ENCODE measurements at places on chromosomes 4 and X. TPM values are rescaled to one million over a fixed set of nuclear protein-coding genes. Genes with fewer than 3 reads are reported as not detected.

PNMA6A gene
- polyA plus RNA-seq, result 2.2 TPM

DNA sequence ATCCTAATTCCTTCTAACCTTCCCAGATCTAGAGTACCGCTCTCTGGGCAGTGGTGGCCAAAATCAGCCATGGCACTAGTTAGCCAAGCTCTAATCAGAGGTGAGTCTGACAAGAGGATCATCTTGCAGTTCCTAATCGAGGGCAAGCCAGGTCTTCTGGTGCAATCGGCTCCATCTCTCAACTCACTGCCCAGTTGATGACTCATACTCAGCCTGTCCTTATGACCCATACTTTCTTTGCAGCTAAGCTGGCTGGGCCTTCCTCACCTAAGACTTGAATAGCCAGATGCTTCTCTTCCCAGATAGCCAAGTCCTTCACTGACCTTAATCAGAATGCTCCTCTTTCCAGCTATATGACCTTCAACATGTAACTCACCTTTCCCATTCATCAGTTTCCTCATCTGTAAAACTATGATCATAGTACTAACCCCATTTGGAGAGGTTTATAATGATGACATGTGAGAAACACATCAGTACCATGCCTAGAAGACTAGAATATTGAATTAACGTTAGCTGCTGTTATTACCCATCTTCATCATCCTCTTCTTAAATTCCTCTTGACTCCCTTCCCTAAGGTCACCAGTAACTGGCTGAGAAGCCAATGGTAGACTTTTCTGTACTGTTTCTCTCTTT is 57.1 kb downstream of the RELL1 start:
- DNase-seq, result no peak

AFM gene
- not detected for polyA plus RNA-seq

CT47B1 gene
- polyA plus RNA-seq, result not detected

GRCh38 chr4:147823130-147823529 is 91.2 kb downstream of the ARHGAP10 start:
- no peak for DNase-seq

DNA sequence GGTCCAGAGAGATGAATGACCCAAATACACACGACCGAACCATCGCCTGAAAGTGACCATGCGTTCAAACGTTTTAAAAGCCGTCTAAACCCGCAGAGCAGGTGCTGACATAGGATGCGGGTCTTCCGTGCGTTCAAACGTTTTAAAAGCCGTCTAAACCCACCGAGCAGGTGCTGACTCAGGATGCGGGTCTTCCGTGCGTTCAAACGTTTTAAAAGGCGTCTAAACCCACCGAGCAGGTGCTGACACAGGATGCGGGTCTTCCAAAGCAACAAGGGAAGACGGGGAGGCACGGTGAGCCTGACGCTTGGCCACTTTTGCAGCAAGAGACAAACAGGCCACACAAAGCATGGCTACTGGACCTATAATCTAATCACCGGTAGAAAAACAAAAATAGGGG is 47.2 kb downstream of the GAK start:
- DNase-seq, result no peak

AFP gene
- 1.6 TPM for polyA plus RNA-seq

DNA sequence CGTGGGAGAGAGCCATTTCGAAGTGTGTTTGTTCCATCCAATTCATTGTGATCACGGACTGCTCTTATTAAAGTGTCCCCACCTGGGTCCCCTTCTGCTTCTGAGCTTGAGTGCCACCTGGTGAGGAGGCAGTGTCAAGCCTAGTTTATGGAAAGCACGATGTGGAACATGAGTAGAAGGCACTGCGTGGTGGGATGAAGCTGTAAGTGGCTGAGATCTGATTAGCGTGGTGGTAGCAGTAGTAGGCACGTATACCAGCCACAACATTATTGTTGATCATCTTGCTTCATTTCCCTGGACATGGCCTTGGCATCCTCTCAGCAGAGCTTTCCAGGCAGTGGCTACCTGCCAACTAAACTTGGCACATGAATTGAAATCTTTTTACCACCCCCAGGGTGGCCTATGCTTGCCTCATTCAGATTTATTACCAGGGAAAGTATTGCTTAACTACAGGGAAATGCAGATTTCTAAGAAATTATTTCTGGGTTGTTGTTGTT is 46.4 kb downstream of the GPAT3 start:
- no peak for DNase-seq

AWAT2 gene
- polyA plus RNA-seq, result not detected

DNA sequence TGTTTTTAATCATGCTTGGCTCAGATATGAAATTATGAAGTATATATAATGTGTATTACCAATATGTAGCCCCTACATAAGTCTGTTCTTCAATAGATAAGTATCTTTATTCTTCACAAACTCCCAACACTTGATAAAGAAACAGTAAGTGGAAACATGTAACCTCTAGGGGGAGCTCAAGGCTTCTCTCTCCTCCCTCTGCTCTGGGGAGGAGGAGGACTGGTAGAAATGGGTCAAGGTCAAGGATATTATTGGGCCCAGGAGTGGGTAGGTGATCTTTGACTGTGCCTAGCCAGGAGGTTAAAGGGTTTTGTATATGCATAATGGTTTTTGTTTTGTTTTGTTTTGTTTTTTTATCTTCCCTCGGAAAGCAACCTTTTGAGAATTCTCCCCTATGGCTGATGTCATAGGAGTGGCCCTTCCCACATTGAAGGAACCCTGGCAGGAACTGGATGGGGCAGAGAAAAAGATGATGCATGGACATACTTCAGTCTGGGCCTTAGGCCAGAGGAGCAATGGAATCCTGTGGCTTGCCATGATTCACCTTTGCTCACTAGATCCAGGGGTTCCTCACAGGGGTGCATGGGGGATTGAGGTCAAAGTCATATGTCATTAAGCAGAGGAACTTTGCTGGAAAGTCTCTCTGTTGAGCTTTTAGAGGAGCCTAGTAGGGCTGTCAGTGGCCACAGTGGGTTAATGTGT is 460.3 kb downstream of the MID1IP1 start:
- no peak for DNase-seq

LRAT gene
- 0.17 TPM for polyA plus RNA-seq

DNA sequence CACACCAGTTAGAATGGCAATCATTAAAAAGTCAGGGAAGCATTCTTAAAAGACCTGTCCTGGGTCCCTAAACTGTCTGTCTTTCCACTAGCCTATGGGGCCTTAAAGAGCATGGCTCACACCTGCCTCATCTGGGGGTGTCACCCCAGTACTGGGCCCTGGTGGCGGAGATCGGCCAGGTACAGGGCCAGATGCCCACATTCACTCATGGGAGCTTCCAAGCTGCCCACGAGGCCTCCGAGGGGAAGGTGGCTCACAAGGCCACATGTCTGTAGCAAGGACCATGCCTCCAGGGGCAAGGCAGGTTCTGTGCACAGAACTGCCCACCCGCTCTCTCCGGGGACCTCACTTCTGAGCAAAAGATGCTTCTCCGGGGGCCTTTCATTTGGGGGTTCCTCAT is 55.5 kb upstream of the AFAP1 start:
- no peak for DNase-seq

DNA sequence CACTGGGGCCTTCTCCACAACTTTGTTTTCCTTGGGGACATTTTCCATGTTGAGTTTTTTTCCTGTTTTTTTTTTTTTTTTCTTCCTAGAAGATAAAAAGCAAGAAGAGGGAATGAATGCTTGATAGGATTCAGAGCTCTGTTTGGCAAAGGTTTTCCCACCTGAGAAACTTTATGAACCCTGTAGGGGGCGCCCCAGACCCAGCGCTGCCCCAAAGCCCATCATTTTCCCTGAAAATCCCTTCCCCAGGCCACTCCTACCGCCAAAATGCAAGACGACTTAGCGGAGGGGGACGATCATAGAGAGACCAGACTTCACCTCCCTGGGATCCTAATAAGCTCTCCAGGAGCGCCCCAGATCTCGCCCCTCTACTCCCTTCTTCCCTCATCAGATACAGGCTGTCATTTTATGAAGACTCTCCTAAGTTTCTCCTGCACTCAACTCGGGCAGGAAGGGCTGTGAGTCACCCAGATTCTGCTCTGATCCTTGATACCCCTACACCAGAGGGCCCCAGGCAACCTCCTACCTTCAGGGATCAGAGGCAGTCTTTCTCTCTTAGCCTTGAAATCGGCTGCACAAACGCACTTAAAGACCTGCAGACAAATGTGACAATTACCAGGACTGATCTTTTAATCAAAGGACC is 1.4 kb downstream of the BEX5 start:
- DNase-seq, result no peak

DNA sequence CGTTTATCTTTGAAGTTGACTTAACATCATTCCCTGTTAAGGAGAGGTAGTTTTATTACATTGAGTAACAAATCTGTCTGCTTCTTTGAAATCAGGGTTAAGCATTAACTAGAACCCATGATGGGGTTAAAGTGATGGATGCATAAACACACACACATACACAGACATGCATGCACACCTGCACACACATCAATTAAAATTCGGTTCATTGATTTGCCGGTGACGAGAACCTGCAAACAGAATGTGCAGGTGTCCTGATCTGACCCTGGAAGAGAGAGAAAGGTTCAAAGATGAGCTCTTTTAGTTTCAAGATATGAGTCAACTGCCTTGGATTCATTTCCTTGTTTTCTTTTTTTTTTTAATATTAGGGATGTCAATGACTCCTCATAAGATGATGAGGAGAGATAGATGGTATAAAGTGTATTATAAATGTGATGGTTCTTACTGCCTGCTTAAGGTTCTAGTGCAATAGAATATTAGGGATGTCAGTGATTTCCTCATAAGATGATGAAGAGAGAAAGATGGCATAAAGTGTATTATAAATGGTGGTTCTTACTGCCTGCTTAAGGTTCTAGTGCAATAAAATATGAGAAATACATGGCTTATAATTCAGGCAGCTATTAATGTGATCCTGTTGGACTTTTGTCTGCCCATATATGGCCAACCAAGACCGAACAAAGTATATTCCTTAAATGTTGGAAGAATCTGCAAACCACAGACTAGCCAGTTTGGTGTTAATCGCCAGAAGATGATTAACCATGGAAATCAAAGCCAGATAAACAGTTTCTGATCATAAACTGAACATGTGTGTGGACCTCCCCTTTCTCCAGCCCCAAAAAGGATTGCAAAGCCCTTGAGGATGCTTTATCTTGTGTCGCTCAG is 14.1 kb upstream of the CD99 start:
- no peak for DNase-seq

SULT1B1 gene
- polyA plus RNA-seq, result 2.7 TPM

- DNase-seq, result no peak
Observed at GRCh38 chr4:140395668-140396067, 22.2 kb downstream of the SCOC start.

GRCh38 chr4:107018344-107018735 is 17.8 kb downstream of the DKK2 start:
- DNase-seq, result no peak

DNA sequence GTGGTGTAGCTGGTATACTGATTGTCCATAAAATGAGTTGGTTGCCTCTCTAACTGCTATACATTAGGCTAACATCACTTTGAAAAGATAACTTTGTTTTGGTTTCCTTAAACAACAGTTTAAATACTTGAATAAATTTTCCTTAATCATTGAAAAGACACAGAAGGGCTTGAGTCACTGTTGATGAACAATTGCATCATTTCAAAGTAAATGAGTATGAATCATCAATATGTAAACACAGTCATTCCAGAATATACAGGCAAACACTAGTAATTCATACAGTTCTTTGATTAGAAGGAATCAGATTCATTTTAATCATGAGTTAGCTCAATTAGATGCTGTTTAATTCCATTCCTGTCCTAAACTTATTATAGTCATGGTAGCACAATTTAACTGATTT is 160.6 kb downstream of the AFF2 start:
- DNase-seq, result no peak

KLKB1 gene
- 1.2 TPM for polyA plus RNA-seq

DNA sequence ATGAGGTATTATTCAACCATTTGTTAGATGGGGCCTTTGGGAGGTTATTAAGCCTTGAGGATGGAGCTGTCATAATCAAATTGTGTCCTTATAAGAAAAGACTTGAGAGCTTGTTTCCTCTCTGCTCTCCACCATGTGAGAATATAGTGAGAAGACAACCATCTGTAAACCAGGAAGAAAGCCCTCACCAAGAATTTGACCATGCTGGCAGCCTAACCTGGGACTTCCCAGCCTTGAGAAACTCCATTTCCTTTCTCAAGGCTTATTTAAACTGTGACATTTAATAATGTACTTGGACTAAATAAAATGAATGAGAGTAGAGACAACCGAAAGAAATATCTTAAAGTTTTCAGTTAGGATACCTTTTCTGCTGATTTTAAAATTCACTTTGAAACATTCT is 83.7 kb upstream of the GC start:
- no peak for DNase-seq

UBE2K gene
- polyA plus RNA-seq, result 76.9 TPM

PPP1R2C gene
- not detected for polyA plus RNA-seq

DNA sequence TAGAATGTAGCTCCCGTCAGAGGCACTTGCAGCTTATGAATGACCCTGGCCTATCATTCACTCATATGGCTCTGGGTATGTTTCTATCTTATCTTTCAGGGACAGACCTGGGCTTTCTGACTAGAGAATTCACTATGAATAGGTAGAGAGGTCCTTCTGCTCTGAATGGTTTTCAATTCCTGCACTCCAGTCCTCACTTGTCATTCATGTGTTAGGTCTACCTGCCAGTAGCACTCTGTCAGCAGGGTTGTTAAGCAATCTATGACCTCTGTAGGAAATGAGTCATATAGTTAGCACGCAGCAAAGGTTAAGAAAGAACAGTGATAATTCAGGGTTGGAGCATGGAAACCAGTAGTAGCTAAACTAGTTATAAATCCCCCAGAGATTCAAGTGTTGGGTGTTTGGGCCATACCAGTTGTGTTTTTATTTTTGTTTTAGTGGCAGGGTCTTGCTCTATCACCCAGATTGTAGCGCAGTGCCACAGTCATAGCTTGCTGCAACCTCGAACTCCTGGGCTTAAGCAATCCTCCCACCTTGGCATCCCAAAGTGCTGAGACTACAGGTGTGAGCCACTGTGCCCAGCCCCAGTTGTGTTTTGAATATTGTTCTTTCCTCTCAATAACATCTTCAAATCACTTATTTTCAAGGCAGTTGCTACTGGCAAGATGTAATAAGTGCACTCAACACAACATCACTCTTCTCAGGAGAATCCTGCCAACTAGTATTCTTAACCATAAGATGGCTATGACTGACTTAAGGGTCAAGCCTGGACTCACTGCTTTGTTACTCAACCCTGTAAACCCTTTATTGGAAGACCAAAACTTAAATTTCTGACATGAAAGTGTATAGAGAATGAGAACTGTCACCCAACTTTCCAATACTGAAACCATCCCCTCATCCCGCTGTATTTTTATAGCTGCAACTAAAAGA is 25.1 kb downstream of the ARL13A start:
- no peak for DNase-seq

DNA sequence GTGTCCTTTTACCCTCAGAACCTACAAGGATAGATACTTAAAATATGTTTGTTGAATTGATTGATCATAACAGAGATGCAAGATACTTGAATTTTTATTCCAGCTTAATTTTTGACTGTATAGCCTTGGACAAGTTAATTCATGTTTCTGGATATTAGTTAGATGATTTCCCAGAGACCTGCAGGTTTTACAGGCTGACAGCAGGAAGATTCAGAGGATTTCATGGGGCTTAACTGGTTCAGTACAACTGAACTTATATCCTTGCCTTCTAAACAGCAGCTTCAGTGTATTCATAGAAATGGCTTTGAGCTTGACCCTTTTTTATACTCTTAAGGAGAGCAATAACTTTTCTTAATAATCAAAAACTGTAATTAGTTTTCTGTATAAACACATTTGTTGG is 62.2 kb upstream of the IL13RA1 start:
- no peak for DNase-seq

Measured in left lung (tissue), 14 donors.